BJ (cell line): ENCODE measurements at places on chromosomes 12 and 14.

GRCh38 chr12:26680727-26681455 is 152.1 kb downstream of the ITPR2 start:
- DNase-seq, result no peak

DNA sequence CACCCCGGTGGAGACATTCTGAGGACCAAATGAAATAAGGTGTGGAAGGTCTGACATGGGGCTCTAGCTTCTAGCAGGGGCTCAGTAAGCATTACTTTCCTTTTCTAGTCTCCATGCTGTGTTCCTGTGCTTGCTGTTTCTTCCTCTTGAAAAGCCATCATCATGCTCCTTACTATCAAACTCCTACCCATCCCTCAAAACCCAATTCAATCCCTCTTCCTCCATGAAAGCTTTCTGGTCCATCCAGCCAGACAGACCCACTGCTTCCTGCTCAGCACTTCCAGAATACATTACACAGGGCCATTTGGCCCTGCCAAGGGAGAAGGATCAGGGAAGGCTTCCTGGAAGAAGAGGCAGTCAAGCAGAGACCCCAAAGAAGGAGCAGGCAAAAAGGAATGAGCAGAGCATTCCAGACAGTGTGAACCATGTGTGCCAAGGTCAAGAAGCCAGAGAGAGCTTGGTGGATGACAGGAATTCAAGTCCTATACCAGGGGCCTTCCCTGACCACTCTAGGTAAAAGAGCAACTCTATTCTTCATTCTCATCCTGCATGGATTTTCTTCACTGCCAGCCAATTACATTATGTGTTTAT is 59.5 kb downstream of the NUAK1 start:
- DNase-seq, result no peak

GRCh38 chr12:40714636-40715035 is 22.4 kb downstream of the CNTN1 start:
- no peak for DNase-seq

DNA sequence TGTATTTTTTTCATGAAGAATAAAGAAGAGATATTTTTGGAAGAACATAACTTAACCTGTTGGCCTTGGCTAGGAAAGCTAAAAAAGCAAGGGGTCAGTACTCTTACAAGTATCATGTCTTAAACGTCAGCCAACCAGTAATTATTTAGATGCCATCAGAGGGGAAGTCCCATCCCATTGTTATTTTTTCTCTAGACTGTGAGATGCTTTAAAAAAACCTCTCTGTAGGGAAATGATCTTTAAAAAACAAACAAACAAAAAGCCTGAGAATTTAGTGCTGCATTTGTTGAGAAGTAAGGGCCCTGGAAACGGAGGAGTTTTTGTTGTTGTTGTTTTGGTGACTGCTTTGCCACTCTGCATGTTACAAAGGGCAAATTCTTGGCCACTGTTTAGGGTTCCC is 474.0 kb downstream of the ZFP36L1 start:
- DNase-seq, result no peak

DNA sequence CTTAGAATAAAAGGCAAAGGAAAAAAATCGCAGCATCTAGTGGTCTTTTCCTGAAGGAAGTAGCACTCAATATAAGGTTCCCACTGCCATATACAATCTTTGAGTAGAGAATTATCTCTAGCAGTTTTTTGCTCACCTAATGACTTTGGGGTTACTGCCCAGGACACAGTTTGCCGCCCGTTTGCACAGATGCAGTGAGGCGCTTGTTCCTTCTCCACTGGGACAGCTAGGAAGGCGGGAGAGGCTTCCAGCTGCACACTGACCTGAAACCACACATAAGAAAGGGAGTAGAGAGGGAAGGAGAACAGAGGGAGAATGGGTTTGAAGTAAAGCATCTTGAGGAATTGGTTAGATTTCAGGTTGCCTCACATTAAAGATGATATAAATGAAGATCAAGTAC is 25.5 kb downstream of the A2M start:
- DNase-seq, result no peak

GRCh38 chr14:88866305-88866704 is 41.9 kb downstream of the TTC8 start:
- no peak for DNase-seq

DNA sequence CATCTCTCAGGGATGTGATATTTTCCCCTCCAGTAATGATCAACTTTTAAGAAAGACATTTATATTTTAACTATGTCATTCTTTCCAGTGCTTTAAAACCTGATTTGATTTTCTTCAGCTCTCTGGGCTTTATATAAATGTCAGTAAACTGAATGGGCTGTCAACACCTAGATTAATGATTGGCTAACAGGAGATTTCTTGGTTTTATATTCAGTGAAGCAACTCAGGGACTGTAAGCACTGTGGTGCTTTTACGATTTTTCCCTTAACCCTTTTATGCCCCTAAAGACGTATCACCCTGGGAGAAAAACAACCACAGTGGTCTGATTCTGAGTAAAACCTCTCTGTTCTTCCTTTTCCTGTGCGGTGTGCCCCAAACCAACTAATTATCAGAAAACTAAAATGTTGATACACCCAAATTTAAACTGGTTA is 38.0 kb downstream of the PTGER2 start:
- no peak for DNase-seq

- no peak for DNase-seq
Observed at GRCh38 chr14:52352569-52352968, 38.5 kb downstream of the PTGER2 start.

DNA sequence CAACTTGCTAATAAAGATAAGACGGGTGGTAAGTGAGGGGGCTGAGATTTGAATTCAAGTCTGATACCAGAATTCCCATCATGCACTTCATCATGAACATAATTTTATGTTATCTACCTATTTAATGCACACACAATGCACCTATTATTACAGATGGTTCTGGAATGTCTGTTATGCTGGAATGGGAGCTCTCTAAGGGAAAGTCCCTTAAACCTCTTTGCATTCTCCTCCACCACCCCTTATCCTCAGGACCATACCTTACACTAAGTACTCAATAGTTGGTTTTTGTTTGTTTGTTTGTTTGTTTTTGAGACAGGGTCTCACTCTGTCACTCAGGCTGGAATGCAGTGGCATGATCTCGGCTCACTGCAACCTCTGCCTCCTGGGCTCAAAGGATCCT is 7.0 kb upstream of the MSI1 start:
- DNase-seq, result no peak

GRCh38 chr12:99067171-99067785 is 422.2 kb downstream of the APAF1 start:
- DNase-seq, result no peak

GRCh38 chr12:42039176-42039575 is 105.5 kb downstream of the GXYLT1 start:
- DNase-seq, result no peak

DNA sequence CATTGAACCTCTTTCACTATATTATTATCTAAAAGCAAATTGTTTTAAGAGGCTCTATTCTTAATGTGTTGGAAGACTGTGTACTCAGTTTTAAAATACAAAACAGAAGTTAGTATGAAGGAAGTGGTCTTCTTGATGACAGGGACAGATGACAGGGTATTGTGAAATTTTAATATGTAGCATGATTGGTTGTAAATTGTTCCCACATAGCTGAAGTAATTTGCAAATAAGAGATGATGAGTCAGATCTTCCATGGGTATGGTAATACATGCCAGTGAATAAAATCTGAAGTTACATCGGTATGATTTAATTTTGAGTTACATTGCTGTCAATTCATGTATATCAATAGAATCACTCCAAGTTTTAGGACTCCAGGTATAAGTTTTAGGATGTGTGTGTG is 454.8 kb downstream of the AEBP2 start:
- DNase-seq, result no peak

DNA sequence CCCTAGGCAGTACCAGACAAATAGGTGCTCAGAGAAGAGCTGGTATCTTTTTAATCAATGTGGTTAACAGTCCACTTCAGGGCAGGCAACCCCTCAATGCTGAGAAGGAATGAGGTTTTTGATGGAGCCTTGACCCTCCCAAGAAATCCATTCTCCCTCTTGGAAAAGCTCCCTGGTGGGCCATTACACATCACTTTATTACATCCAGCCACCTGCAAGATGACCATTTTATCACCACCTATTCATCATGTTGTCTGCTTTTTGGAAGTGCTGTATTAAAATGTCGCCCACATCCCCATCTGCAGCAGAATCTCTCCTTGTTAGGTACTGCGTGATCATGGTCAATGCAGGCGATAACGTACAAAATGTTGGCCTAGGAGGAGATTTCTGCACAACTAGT is 614.7 kb upstream of the TMEM132C start:
- no peak for DNase-seq

- DNase-seq, result no peak
Observed at GRCh38 chr12:120242275-120242799, 23.2 kb downstream of the PXN start.

GRCh38 chr14:33897878-33898535 is 52.9 kb downstream of the EGLN3 start:
- no peak for DNase-seq

GRCh38 chr14:36931791-36932190 is 240.6 kb downstream of the SLC25A21 start:
- DNase-seq, result no peak

DNA sequence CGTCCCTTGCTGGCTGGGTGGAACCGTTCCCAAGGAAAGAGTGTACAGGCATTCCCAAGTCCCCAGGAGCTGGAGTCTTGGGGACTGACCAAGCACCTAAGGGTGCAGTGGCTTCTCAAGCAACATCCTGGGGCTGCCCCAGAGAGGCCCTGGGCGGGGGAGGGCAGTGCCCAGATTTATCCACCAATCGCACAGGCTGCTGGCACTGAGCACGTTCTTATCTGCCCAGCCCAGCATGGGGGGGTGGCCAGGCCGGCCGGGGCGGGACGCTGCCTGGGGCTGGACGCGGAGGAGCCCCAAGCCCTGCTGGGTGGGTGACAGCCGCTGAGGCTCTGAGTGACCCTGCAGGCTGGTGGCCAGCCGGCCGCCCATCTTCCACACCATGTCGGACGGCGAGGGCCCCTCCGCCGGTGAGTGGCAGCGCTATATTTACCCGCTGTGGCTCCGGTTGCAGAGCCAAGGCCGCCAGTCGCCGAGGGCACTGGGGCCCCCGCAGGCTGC is 53.4 kb downstream of the CYP46A1 start:
- DNase-seq, result no peak

GRCh38 chr12:124626971-124627411 is 59.6 kb upstream of the NCOR2 start:
- DNase-seq, result no peak

GRCh38 chr12:2697057-2697800 is 97.5 kb upstream of the FKBP4 start:
- no peak for DNase-seq

DNA sequence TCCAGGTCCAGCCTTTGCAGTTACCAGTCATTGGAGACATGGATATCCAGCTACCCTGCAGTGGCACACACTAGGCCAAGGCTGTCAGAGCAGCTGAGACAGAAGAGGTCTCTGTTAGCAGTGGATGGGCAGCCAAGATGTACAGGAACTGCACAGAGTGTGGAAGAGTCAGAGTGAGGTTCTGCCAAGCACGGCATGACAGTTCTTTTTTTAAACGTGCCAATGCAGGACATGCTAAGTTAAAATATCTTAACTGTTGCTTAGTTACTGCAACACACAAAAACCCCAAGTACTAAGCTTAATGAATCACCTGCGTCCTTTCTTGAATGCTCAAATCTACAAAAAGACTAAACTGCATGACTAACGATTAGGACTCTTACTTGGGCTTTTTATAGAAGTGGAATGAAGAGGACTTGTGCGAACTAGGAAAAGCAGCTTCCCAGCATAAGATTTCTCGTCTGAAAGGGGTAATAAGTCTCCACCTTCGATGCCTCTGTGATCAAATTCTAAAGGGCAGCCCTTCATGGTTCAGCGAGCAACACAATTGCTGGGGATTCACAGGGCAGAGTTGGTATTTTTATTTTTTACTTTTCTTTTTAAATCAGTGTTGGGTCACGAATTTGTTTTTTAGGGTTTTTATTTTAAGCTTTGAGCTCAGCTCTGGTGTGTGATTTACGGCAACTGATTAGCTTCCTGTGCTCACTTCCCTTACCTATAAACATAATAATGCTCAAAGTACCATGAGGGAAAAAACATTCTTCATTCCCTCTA is 20.6 kb downstream of the MAPK1IP1L start:
- peak; percentile 89 for DNase-seq

- no peak for DNase-seq
Observed at GRCh38 chr14:59465316-59466135, at the start of gene GPR135. Gene GPR135 (minus strand): TSS chr14:59465380. CDS start chr14:59465226, 154 bp downstream.

DNA sequence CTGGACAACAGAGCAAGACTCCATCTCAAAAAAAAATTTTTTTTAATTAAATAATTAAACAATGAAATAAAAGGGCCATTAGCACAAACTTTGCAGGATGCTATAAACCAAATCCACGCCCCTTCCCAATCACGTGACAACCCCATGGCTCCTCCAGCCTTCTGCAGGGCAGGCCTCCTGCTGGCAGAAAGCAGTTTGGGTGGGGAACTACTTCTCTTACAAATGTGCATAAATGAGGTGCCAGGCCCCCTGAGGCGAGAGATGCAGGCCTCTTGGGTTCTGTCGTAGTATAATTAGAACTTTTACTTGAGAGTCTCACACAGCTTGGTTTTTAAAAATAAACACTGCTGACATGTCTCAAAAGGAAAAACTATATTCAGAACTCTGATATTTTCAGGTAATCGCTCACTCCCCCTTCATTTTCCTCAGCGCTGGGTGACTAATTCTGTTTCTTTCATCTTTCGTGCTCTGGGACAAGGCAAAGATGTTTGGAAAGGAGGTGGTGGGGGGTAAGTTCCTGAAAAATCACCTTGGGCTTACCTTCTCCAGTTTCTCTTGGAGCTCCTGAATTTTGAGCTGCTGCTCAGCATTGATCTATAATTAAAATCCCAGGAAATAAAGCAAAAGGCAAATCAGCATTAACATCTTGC is 101.7 kb downstream of the CIT start:
- DNase-seq, result no peak

DNA sequence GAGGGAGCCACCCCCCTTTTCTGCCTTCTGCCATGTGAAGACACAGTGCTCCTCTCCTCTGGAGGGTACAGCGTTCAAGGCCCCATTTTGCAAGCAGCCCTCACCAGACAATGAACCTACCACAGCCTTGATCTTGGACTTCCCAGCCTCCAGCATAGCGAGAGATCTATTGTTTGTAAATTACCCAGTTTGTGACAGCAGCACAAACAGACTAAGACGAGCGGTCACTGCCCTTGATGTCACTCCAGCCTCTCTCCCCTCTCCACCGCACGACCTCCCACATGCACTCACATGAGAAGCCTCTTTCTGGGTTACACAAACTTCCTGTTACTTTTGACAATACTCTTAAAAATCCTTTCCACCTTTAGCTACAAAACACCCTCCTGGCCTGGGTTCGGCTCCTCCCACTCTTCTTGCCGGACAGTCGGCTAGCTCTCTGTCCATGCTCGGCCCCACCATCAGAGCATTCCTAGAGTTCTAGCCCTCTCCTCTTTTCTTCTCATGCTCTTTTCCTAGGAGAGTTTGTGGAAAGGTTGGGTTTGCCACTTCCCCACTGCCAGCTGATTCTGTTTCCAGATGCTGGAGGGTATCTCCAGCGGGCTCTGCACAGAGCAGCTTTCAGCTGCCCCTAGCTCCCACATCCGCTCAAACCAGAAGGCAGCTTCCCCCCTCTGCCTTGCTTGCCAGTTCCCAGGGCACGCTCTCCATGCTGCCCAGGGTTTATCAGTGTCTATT is 124.3 kb downstream of the FOXN3 start:
- DNase-seq, result no peak

DNA sequence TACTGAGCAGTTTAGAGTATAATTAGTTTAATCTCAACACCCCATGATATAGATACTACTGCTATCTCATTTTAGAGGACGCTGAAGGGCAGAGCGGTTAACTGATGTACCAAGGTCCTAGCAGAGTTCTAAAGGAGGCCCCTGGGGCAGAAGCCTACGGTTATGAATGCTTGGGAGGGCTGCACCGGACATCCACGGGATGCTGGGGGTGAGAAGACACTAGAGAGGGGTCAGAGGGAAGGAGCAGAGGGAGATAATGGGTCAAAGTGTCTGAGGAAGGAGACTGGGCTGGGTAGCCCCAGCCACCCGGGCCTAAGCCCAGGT is 1.6 kb upstream of the ACTR6 start:
- DNase-seq, result no peak
